ENCODE measurements at places on chromosomes 3 and 15. TPM values are rescaled to one million over a fixed set of nuclear protein-coding genes. Genes with fewer than 3 reads are reported as not detected.

Gene ZNF80
- total RNA-seq = not detected

Gene WDR82
- total RNA-seq = 73.0 TPM

Gene MME
- 1.7 TPM for total RNA-seq

Gene ARGFX
- total RNA-seq = not detected

Gene KBTBD13
- total RNA-seq = not detected

Gene ASB14
- total RNA-seq = not detected

Gene DISP2
- 2.2 TPM for total RNA-seq

Gene OR4M2
- total RNA-seq = not detected

Gene HEMK1
- total RNA-seq = 15.1 TPM

DNA sequence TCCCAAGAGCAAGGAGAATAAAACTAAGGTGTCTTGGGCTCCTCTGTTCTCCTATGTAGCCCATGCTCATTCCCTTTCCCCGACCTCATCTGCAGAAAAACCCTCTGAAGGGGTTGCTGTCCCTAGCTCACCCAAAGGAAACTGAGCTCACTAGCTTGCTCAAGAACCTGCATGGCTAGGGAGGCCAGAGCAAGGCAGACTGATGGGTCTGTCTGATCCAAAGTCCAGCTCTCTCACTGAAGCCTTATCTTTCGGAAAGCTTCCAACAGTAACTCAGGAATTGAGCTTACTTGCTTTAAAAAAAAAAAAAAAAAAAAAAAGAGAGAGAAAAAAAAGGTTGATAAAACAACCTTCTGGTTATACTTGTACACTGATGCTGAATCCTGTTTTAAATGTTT lies 141.4 kb upstream of the TOPAZ1 start:
- no peaks in the 10 kb centered on the region for H3K36me3 ChIP-seq
- peaks cover 21% of the 10 kb centered on the region for H3K4me1 ChIP-seq
- H3K27ac ChIP-seq = no peak overlapping the region

GRCh38 chr3:22730701-22731100 lies 472.4 kb upstream of the UBE2E2 start:
- H3K27ac ChIP-seq = no peak overlapping the region
- no peak for DNase-seq
- H3K4me3 ChIP-seq = no peak overlapping the region

DNA sequence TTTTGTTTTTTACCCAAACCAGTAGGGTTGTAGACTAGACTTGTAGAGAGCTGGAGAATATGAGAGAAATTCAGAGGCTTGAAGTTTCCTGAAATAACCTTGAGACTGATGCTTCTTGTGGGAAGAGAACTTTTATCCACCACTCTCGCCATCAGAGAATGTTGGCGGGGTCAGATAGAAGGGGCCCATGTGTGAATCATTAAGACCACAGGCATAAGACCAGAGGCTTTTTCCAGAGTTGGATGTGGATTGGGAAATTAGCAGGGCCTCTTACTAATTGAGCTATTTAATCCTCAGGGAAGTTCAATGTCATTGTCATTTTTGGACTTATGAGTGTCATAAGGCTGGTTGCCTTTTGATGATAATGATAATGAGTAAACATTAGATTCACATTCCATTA lies 246.9 kb upstream of the THRB start:
- DNase-seq = no peak
- H3K36me3 ChIP-seq = no peaks in the 10 kb centered on the region
- H3K27me3 ChIP-seq = peaks cover 2% of the 10 kb centered on the region
- no peak overlapping the region for H3K4me3 ChIP-seq

DNA sequence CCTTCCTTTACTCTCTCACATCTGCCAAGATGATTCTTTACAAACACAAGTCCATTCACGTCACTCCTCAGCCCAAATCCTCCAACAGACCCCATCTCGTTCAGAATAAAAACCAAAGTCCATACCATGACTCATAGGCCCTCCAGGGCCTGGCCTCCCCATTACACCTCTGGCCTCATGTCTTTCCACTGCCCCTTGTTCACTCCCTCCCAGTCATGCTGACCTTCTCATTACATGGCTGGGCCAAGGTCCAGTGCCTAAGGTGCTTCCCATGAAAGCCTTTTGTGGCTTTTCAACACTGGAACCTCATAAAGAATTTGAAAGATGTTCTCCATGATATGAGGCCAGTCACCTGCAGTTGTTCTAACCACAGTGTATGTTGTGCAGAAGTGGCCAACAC lies 44.5 kb downstream of the NEK10 start:
- no peak for DNase-seq
- H3K4me1 ChIP-seq = peaks cover 42% of the 10 kb centered on the region
- H3K36me3 ChIP-seq = peaks cover 5% of the 10 kb centered on the region
- H3K4me3 ChIP-seq = no peak overlapping the region
- H3K27me3 ChIP-seq = no peaks in the 10 kb centered on the region

- peaks cover 2% of the 10 kb centered on the region for H3K36me3 ChIP-seq
- no peak overlapping the region for H3K4me3 ChIP-seq
- H3K4me1 ChIP-seq = peaks cover 21% of the 10 kb centered on the region
- no peak for DNase-seq
Measured at GRCh38 chr15:42031198-42031915, 10.5 kb upstream of the PLA2G4E start.

DNA sequence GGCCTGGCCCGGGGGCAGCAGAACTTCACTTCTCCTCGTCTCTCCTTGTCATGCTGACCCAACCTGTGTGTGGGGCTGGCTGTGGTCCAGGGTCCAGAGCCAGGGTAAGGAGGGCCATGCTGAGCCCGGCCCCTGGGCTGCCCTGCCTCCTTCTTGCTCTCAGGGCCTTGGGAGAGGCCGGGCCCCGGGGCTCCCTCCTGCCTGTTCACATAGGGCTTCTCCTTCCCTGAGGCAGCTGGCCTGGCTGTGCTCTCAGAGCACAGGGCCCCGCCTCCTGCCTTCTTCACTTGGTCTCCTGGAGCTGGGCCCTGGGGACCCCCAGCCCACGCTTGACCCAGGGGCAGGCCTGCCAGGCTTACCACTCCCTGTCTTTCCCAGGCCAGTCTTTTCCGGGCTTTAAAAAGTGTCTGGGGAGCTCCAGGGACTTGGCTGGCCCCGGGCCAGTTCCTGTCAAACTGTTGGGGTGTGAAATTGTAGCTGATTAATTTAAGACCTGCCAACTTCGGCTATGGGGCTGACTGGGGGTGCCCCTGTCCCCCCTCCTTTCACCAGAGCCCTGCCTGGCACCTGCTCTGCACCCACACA lies 11.8 kb downstream of the PLXNA1 start:
- H3K27me3 ChIP-seq = no peaks in the 10 kb centered on the region
- H3K36me3 ChIP-seq = peaks cover 7% of the 10 kb centered on the region
- peaks cover 32% of the 10 kb centered on the region for H3K4me1 ChIP-seq
- H3K27ac ChIP-seq = peak overlapping the region; percentile 51
- H3K4me3 ChIP-seq = no peak overlapping the region

GRCh38 chr3:102060814-102061213 lies 211.5 kb downstream of the NFKBIZ start:
- H3K27me3 ChIP-seq = no peaks in the 10 kb centered on the region
- DNase-seq = no peak
- H3K4me3 ChIP-seq = no peak overlapping the region

DNA sequence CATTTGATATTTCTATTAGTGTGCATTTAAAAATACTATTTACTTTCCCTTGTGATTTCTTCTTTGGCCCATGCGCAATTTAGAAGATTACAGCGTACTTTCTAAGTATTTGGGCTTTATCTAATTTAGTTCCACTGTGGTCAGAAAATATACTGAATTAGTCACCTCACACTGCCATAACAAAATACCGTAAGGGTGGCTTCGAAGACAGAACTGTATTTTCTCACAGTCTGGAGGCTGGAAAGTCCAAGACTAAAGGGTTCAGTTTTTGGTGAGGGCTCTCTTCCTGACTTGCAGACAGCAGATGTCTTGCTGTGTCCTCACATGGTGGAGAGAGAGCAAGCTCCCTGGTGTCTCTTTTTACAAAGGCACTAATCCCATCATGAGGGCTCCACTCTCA lies 286.2 kb downstream of the ADAMTSL3 start:
- no peaks in the 10 kb centered on the region for H3K36me3 ChIP-seq
- H3K27me3 ChIP-seq = peaks cover 2% of the 10 kb centered on the region
- no peak overlapping the region for H3K4me3 ChIP-seq
- no peaks in the 10 kb centered on the region for H3K4me1 ChIP-seq
- no peak overlapping the region for H3K27ac ChIP-seq

- H3K4me3 ChIP-seq = no peak overlapping the region
- H3K27me3 ChIP-seq = no peaks in the 10 kb centered on the region
- peaks cover 72% of the 10 kb centered on the region for H3K4me1 ChIP-seq
- H3K27ac ChIP-seq = peak overlapping the region; percentile 96
Measured at GRCh38 chr15:39127925-39128617, 452.8 kb upstream of the THBS1 start.

- no peak overlapping the region for H3K27ac ChIP-seq
- H3K36me3 ChIP-seq = peaks cover 12% of the 10 kb centered on the region
- H3K4me3 ChIP-seq = no peak overlapping the region
- no peak for DNase-seq
Measured at GRCh38 chr3:98584547-98584946, 8.9 kb downstream of the CPOX start.

DNA sequence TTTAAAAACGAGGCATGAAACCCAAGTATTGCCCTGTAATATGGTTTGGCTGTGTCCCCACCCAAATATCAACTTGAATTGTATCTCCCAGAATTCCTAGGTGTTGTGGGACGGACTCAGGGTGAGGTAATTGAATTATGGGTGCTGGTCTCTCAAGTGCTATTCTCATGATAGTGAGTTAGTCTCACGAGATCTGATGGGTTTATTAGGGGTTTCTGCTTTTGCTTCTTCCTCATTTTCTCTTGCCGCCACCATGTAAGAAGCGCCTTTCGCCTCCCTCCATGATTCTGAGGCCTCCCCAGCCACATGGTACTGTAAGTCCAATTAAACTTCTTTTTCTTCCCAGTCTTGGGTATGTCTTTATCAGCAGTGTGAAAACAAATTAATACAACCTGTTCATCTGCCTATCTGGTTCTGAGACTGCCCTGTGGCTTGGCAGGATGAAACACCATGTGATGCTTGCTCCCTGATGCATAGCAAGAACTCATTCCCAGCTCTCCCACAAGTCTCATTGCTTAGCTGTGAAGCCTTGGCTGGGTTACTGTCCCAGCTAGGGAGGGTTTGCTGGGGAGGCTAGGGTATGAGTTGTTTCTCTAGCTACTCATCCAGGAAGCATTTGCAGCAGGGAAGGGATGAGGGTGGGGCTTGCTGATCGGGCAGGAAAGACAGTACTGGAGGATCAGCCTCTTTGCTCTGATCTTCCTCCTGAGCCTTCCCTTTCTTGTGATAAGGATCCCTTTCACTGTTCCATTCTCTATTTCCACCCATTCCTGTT lies 3.7 kb upstream of the SQOR start:
- H3K4me3 ChIP-seq = peak overlapping the region; percentile 6
- no peaks in the 10 kb centered on the region for H3K27me3 ChIP-seq
- H3K36me3 ChIP-seq = peaks cover 7% of the 10 kb centered on the region

GRCh38 chr3:137958636-137959035 lies 51.3 kb upstream of the CLDN18 start:
- H3K27me3 ChIP-seq = peaks cover 31% of the 10 kb centered on the region
- H3K4me3 ChIP-seq = no peak overlapping the region
- no peaks in the 10 kb centered on the region for H3K4me1 ChIP-seq
- DNase-seq = no peak
- peaks cover 5% of the 10 kb centered on the region for H3K36me3 ChIP-seq

- H3K27me3 ChIP-seq = peaks cover 2% of the 10 kb centered on the region
- no peaks in the 10 kb centered on the region for H3K36me3 ChIP-seq
- no peak for DNase-seq
Measured at GRCh38 chr15:75201616-75202250, at the start of gene C15orf39. Gene C15orf39, plus strand, starts transcription at chr15:75201882. Its CDS starts 4,167 bp downstream, at chr15:75206049.

DNA sequence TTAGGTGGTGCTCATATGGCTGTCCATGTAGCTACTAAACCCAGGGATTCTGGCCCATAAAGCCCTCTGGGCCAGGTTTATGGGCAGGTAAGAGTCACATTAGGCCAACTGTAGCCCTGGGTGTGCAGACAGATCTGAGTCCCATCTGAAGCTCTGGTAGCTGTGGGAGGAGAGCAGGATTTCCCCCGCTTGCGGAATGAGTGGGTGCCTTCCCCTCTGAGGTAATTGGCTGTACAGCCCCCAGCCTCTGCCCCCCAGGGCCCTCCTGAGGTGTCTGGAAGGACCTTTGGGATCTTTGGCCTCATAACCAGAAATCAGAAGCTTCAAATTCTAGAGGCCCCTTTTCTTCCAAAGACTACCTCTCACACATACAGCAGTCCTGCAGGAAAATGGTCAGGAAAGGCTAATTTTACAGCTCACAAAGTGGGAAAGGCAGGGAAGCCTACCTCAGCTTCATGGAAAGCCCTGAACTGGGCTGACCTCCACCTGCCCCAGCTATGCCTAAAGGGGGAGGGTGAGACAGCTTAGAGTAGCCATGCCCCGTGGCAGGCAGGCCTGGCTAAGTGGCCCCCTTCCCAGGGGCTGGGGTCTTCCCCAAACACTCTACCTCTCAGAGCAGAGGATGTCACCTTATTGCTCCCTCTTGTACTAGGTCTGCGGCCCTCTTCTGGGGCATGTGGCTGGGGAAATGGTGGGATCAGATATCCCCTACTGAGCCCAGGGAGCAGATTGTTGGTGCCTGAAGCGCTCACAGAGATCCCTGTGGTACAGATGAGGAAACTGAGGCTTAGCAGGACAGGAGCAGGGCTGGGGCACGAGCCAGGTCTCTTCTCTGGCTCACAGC lies 16.8 kb downstream of the HEMK1 start:
- H3K27ac ChIP-seq = no peak overlapping the region
- H3K4me3 ChIP-seq = no peak overlapping the region
- H3K27me3 ChIP-seq = no peaks in the 10 kb centered on the region
- H3K4me1 ChIP-seq = peaks cover 5% of the 10 kb centered on the region

GRCh38 chr3:29868543-29869101 lies 587.8 kb downstream of the RBMS3 start:
- H3K4me3 ChIP-seq = no peak overlapping the region
- no peaks in the 10 kb centered on the region for H3K4me1 ChIP-seq
- DNase-seq = no peak

DNA sequence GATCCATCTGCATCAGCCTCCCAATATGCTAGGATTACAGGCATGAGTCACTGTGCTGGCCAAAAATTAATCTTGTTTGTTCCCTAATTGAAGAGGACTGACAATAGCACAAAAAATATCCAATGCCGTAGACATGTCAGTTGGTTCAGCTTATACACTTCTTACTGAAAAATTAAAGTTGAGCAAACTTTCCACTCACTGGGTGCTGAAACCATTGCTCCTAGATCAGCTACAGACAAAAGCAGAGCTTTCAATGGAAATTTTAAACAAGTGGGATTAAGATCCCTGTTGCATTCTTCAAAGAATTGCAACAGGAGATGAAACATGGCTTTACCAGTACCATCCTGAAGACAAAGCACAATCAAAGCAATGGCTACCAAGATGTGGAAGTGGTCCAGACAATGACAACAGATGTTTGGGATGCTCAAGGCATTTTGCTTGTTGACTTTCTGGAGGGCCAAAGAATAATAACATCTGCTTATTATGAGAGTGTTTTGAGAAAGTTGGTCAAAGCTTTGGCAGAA lies 16.0 kb downstream of the ISLR2 start:
- no peak overlapping the region for H3K4me3 ChIP-seq
- no peak for DNase-seq
- H3K4me1 ChIP-seq = peaks cover 6% of the 10 kb centered on the region
- H3K27me3 ChIP-seq = peaks cover 11% of the 10 kb centered on the region
- no peaks in the 10 kb centered on the region for H3K36me3 ChIP-seq

GRCh38 chr3:42461762-42462161 lies 40.7 kb upstream of the VIPR1 start:
- no peaks in the 10 kb centered on the region for H3K4me1 ChIP-seq
- no peak overlapping the region for H3K27ac ChIP-seq
- no peaks in the 10 kb centered on the region for H3K36me3 ChIP-seq
- DNase-seq = no peak
- no peak overlapping the region for H3K4me3 ChIP-seq
